ENCODE measurements at places on chromosomes 7 and 10.

- DNase-seq: no peak
These were observed 30.4 kb upstream of the DAGLB start for GRCh38 chr7:6478186-6478585.

DNA sequence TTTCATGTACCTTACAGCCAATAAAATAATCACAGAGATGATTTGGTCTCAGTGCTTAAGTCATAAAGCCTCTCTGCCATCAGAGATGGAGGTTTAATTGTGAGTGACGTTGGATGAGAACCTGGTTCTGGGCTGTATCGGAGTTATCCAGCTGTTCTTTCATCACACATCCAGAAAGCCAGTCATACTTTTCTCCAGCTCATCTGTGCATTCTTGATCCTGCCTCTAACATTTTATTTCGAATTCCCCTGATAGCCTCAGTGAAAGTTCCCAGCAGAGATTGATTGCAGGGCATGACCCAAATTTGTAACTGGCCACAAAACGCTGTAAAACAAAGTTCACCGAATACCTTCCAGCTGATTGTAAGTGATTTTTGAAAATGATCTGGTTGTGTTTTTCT lies 212.6 kb upstream of the HABP2 start:
- DNase-seq: no peak

GRCh38 chr7:66768865-66769832 lies 28.6 kb downstream of the RABGEF1 start:
- DNase-seq: no peak

GRCh38 chr10:24444337-24444736 lies 235.4 kb downstream of the KIAA1217 start:
- no peak for DNase-seq

DNA sequence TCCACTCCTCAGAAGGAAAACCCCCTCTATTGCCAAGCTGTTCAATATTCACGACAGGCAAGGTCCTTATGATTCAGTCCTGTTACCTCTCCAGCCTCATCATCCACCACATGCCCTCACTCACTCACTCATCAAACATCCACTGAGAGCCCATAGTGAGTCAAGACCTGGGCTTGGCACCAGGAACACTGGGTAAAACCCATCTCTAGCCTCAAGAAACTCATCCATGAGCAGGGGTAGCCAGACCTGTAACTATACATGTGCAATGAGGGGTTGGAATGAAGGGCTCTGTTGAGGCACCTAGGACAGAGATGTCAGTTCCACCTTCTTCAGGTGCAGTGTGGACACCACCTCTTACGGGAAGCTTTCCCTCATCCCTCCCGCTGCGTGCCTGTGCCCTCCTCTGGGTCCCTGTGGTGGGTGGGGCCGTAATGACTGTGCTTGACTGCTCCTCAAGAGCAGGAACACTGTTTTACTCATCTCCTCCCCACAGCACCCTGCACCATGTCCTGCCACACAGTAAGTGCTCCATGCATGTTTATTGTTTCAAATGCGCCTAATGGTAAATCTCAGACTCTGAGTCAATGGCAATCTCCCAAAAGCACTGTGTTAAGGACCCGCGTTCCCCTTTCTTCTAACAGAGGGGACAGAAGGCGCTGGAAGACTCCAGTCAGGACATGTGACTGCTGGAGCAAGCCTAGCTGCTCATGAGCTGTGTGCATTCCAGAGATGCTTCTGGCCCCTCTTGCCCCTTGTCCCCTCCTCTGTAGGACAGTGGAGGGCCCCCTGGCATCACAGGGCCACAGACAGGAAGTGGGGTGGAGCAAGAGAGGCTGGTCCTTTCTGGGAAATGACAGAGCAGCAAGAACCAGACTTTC lies 95.4 kb downstream of the HIPK2 start:
- DNase-seq: no peak

GRCh38 chr10:45461034-45461433 lies 87.0 kb downstream of the ALOX5 start:
- no peak for DNase-seq

Measured in heart right ventricle (tissue), 16 donors.